ENCODE measurements at places on chromosomes 6 and 20.
A peak's percentile ranks its signal among the peaks of the same experiment; 100 is the strongest.

- H3K4me3 ChIP-seq: no peak overlapping the region
- DNase-seq: no peak
- no peaks in the 10 kb centered on the region for H3K27me3 ChIP-seq
- no peak overlapping the region for H3K27ac ChIP-seq
- peaks cover 28% of the 10 kb centered on the region for H3K4me1 ChIP-seq
- H3K36me3 ChIP-seq: peaks cover 6% of the 10 kb centered on the region
These were observed 357.3 kb upstream of the JARID2 start for GRCh38 chr6:14888575-14889000.

- H3K27me3 ChIP-seq: peaks cover 9% of the 10 kb centered on the region
- DNase-seq: no peak
- no peak overlapping the region for H3K27ac ChIP-seq
These were observed 43.0 kb upstream of the CCR6 start for GRCh38 chr6:167079853-167080297.

DNA sequence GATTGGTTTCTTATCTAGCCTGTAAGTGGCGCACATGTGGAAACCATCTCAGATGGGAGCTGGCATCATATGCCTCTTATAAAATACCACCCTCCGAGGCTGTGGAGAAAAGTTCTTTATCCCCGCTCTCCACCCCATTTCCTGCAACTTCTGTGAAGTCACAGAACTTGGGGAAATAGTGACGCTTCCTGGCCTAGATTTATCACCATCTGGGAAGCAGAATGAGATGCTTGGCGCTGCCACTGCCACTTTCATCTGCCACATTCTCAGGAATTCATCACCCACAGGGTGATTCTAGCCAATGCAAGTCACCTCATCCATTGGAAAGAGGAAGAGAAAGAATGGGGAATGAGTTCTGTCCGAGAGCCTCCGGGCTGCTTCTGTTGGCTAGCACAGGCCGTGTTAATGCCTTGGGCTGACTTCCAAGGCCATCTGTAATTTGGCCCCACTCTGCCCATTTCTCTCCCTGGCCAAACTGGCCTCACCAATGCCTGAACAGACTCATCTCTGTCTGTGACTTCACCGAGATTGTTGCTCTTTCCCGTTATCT lies 148.8 kb upstream of the SOX4 start:
- no peaks in the 10 kb centered on the region for H3K4me1 ChIP-seq
- no peaks in the 10 kb centered on the region for H3K27me3 ChIP-seq
- H3K36me3 ChIP-seq: no peaks in the 10 kb centered on the region
- no peak for DNase-seq
- no peak overlapping the region for H3K27ac ChIP-seq

- H3K4me3 ChIP-seq: no peak overlapping the region
- H3K36me3 ChIP-seq: no peaks in the 10 kb centered on the region
- H3K27me3 ChIP-seq: no peaks in the 10 kb centered on the region
- peaks cover 5% of the 10 kb centered on the region for H3K4me1 ChIP-seq
- no peak overlapping the region for H3K27ac ChIP-seq
These were observed 391.6 kb downstream of the ADGRB3 start for GRCh38 chr6:69026715-69027114.

- H3K27ac ChIP-seq: no peak overlapping the region
- no peak overlapping the region for H3K4me3 ChIP-seq
- peaks cover 38% of the 10 kb centered on the region for H3K27me3 ChIP-seq
- no peak for DNase-seq
These were observed 122.4 kb downstream of the MRPL14 start for GRCh38 chr6:44004625-44005506.

DNA sequence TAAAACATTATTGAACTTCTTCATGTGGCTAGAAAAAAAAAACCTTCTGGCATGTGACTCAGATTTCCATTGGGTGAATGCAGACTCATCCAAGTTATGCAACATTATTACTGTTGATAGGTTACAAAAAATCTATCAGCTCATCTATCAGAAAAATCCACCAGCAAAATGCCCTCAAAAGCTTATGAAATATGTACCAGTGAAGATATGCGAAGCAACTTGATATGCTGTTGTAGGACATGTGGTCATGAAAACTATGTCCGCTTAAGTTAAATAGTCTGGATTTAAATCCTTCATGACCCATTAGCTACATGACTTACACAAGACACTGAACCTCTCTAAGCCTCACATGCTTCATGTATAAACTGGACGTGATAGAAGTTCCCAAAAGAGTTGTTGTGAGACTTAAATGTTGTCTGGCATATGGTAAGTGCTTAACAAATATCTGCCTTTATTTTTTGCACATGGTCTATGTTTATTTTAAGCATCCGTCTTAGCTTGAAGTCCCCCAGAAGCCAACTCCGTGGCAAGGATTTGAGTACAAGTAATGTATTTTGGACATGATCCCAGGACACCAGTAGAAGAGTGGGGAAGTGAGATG lies 12.5 kb upstream of the BFSP1 start:
- no peak for DNase-seq
- no peak overlapping the region for H3K27ac ChIP-seq
- H3K4me1 ChIP-seq: no peaks in the 10 kb centered on the region
- no peak overlapping the region for H3K4me3 ChIP-seq

DNA sequence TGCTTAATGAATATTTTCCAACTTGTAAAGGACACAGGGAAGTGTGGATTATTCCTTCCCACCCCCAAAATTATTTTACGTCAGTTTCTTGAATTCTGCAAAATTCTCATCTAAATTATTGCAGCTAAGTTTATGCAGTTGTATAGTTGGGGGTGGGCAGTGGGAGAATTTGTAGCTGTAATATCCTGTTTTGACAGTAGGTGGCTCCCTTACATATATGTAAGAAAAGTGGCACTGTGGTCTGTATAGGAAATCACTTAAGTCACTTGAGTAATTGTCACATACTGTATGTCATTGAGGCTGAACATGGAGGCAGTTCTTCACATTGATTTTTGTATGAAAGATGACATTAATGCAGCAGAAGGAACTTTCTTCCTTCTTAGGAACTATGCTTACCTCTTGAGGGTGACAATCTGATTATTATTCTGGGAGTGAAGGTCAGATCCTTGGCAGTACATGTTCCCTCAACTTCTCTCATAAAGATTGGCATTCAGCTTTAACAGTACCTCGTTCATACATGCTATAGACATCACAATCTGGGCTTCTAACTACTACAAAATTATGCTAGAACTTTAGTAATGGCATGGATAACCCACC lies 14.6 kb upstream of the CFAP206 start:
- no peak overlapping the region for H3K27ac ChIP-seq
- no peaks in the 10 kb centered on the region for H3K36me3 ChIP-seq
- H3K4me3 ChIP-seq: no peak overlapping the region

DNA sequence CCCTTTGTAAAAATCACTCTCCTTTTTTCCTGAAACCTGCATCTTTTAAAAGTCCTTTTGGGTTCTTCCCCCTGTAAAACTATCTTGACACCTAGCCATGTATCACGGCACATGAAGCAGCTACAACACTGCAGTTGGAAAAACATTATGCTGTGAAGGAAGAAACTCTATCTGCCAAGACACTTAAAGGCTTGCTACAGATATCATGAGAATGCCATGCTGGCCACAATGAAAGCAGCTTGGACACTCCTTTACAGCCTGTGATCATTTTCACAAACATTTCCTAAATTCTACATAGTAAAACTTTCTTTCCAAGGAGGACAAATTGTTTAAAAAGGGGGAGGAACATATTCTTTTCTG lies 31.8 kb downstream of the CNKSR3 start:
- no peak overlapping the region for H3K4me3 ChIP-seq
- DNase-seq: no peak
- H3K4me1 ChIP-seq: peaks cover 11% of the 10 kb centered on the region
- H3K27me3 ChIP-seq: no peaks in the 10 kb centered on the region
- H3K36me3 ChIP-seq: no peaks in the 10 kb centered on the region

DNA sequence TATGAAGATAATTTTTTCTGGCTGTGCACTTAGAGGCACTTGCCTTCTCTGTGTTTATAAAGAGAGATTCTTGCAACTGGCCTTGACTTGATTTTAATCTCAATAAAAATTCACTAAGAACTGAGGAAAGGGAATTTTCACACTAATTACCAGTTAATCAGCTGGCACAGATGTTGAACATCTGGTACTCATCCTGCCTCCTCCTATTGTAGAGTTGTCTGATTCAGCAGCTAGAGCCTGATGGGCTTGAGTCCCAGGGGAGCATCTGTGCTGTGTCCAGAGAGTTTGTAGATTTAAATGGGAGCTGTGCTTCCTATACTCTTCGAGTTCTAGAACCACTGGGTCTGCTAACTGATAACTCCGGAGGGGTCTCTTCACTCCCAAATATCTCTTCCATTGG lies 284.4 kb upstream of the RNF24 start:
- H3K27me3 ChIP-seq: peaks cover 10% of the 10 kb centered on the region
- peaks cover 6% of the 10 kb centered on the region for H3K4me1 ChIP-seq
- DNase-seq: no peak
- H3K27ac ChIP-seq: no peak overlapping the region
- no peak overlapping the region for H3K4me3 ChIP-seq

GRCh38 chr6:6788394-6789032 lies 200.0 kb downstream of the LY86 start:
- H3K4me3 ChIP-seq: no peak overlapping the region
- no peak overlapping the region for H3K27ac ChIP-seq
- H3K4me1 ChIP-seq: peaks cover 12% of the 10 kb centered on the region
- H3K27me3 ChIP-seq: 0 out of 2 replicates have a peak, but pooled peaks cover 3% of the 10 kb centered on the region

DNA sequence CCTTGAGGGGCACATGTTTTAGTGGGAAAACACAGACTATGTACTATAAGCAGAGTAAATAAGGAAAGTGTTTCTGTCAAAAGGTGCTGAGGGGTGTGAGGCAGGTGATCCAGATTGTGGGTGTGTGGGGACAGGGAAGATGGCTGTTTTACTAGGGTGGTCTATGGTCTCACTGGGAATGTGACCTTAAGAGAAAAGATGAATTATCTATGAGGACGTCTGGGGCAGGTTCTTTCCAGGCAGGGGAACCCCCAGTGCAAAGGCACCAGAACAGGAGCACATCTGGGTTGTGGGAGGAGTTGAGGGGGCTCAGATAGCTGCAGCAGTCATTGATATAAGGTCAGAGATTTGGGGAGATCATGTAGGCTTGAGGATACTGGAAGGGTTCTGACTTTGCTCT lies 18.2 kb upstream of the POLR1H start:
- H3K27ac ChIP-seq: no peak overlapping the region
- no peaks in the 10 kb centered on the region for H3K4me1 ChIP-seq
- DNase-seq: no peak
- H3K27me3 ChIP-seq: no peaks in the 10 kb centered on the region
- no peak overlapping the region for H3K4me3 ChIP-seq

DNA sequence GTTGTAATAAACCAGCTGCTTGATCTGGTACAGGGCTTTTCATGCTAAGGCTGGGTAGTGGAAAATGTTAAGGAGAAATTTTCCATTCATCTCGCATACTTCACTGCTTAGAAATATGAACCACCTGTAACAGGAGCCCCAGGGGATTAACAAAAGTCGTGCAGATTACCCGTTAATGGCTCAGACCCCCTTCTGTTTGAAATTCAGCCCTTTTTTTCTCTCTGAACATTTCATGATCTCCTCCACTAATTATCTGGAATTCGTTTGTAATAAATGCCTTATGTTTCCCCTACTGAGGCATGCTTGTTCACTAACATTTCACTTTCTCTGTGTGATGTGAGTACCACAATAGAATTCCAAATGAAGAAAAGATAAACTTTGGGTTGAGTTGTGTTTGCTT lies 336.4 kb upstream of the HSF2 start:
- H3K27ac ChIP-seq: no peak overlapping the region
- H3K36me3 ChIP-seq: no peaks in the 10 kb centered on the region
- DNase-seq: no peak
- peaks cover 29% of the 10 kb centered on the region for H3K4me1 ChIP-seq

DNA sequence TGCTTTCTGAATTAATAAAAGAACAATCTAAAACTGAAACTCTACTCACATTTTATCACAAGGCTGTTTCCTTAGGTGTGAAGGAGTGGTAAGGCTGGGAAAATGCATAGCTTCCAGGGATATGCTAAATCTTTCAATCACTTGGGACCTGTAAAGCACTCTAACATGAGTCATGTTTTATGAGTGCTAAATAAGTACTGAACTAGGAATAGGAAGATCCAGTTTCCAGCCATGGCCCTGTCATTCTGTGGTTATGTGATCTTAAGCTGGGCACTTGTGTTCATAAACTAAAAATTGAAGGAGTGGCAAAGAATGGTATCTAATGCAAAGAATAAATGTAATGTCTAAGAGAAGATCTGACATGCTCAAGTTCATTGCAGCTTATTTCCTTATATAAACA lies 6.1 kb upstream of the TMEM200A start:
- no peak overlapping the region for H3K4me3 ChIP-seq
- H3K27me3 ChIP-seq: peaks cover 2% of the 10 kb centered on the region
- H3K27ac ChIP-seq: no peak overlapping the region
- H3K4me1 ChIP-seq: peaks cover 9% of the 10 kb centered on the region
- DNase-seq: no peak
- H3K36me3 ChIP-seq: peaks cover 12% of the 10 kb centered on the region

DNA sequence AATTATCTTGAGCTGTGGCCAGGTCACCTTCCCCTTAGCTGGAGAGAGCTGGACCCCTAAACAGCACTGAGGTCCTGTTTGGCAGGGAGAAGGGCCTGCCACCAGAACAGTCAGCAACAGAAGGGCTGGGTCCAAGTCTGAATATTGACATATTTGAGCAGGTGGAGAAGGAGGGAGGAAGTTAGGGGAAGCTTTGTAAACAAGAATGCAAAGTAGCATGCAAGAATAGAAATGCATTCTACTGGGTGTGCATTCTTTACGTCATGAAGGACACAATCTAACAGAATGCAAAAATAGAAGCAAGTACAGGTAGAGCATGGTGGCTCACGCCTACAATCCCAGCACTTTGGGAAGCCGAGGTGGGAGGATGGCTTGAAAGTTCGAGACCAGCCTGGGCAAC lies 100.5 kb downstream of the QRSL1 start:
- no peaks in the 10 kb centered on the region for H3K36me3 ChIP-seq
- no peaks in the 10 kb centered on the region for H3K27me3 ChIP-seq
- H3K4me1 ChIP-seq: peaks cover 7% of the 10 kb centered on the region
- no peak overlapping the region for H3K27ac ChIP-seq

DNA sequence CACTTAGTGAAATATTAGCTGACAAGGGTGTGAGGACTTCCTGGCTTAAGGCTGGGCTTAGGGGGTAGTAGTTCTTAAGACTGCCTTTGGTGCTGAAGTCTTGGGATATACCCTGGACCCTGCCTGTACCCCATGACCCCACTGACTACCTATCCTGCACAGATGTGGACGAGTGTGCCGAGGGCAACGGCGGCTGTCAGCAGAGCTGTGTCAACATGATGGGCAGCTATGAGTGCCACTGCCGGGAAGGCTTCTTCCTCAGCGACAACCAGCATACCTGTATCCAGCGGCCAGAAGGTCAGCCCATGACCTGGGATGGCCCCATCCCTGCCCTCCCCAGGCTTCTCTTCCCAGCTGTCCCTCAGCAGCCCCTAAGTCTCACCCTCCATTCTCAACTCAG lies 17.8 kb downstream of the SCUBE3 start:
- H3K36me3 ChIP-seq: peaks cover 17% of the 10 kb centered on the region
- H3K4me3 ChIP-seq: no peak overlapping the region
- no peak for DNase-seq
- peaks cover 43% of the 10 kb centered on the region for H3K27me3 ChIP-seq

GRCh38 chr20:59105581-59105980 lies 58.0 kb upstream of the ZNF831 start:
- H3K27ac ChIP-seq: no peak overlapping the region
- H3K4me3 ChIP-seq: no peak overlapping the region
- H3K36me3 ChIP-seq: no peaks in the 10 kb centered on the region
- DNase-seq: no peak
- peaks cover 4% of the 10 kb centered on the region for H3K27me3 ChIP-seq
- peaks cover 20% of the 10 kb centered on the region for H3K4me1 ChIP-seq

- no peaks in the 10 kb centered on the region for H3K36me3 ChIP-seq
- no peaks in the 10 kb centered on the region for H3K27me3 ChIP-seq
- DNase-seq: no peak
- H3K4me3 ChIP-seq: no peak overlapping the region
- peaks cover 13% of the 10 kb centered on the region for H3K4me1 ChIP-seq
- peak overlapping the region; percentile 82 for H3K27ac ChIP-seq
These were observed 60.2 kb downstream of the CTCFL start for GRCh38 chr20:57464642-57465211.

Data from WTC11 (cell line).